ENCODE measurements at places on chromosomes 12 and 14.
A peak's percentile ranks its signal among the peaks of the same experiment; 100 is the strongest.

GRCh38 chr14:103074729-103075367 is 9.2 kb upstream of the LBHD2 start:
- DNase-seq, result no peak

DNA sequence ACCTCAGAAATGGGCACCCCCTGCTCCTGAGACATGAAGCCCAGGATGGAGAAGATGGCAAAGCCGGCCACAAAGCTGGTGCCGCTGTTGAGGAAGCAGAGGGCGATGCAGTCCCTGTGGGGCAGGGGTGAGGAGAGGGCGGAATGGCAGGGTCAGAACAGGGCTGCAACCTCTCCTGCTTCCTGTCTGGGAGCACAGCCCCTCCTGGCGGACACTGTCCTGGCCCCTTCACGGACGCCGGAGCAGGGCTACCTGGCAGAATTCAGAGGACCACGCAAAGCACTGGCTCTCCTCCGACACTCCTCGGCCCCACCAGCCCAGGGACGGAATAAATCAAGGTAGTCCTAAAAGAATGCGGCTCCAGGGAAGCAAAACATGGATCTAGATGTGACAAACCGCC is 12.4 kb upstream of the SLC6A12 start:
- no peak for DNase-seq

- DNase-seq, result no peak
Measured at GRCh38 chr14:54672688-54673087, 105.8 kb downstream of the SAMD4A start.

- DNase-seq, result no peak
Measured at GRCh38 chr12:105524961-105525360, 194.5 kb downstream of the C12orf75 start.

- peak; percentile 30 for DNase-seq
Measured at GRCh38 chr12:65278576-65279368, at the start of gene MSRB3. Gene MSRB3, plus strand, starts transcription at chr12:65278683. Its CDS starts 29,897 bp downstream, at chr12:65308580.

DNA sequence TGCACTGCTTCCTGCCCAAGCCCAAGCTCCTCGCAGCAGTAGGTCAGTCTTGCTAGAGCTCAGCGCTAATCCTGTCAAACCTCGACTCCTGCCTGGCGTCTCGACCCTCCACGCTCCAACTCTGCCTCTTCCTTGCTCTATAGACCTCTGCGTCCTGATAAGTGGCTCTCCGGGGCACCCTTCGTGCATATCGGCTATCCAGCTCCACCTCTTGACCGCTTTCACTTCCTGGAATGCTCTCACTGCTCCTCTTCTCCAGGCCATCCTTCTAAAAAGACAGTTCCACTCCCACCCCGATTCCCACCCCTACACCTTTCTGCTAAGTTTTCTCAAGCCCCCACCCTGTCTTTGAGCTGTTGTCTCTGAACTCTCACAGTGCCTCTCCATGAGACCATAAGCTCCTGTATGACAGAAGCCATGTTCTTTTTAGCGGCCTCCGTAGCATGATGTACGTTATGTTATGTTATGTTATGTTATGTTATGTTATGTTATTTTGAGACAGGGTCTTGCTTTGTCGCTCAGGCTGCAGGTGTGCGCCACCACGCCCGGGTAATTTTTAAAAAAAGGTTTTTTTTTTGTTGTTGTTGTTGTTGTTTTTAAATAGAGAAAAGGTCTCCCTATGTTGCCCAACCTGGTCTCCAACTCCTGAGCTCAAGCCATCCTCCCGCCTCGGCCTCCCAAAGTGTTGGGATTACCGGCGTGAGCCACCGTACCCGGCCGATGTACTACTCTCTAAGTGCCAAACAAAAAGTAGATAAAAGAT is 601 bp downstream of the COX14 start:
- no peak for DNase-seq

GRCh38 chr12:96228566-96229248 is 34.5 kb downstream of the ELK3 start:
- no peak for DNase-seq

- no peak for DNase-seq
Measured at GRCh38 chr14:54046250-54046649, 89.6 kb upstream of the BMP4 start.

GRCh38 chr12:8780389-8780788 is 42.0 kb upstream of the A2ML1 start:
- no peak for DNase-seq

DNA sequence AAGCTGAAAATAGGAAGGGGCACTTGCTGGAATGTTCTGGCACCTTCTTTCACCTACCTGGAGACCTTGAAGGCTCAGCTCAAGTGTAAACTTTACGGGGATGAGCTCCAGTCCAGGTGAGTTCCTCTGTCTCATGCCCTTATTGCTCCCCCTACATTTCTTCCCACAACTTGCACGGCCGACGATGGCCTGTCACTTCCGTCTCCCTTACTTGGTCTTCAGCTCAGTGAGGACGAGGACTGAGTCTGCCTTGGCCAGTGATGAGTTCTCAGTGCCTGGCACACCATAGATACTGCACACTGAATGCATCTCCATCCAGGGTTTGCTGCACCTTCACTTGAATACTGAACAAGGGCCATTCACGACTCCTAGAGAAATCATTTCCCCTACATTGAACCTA is 21.4 kb downstream of the ADGRD1 start:
- DNase-seq, result no peak

- no peak for DNase-seq
Measured at GRCh38 chr12:27236498-27236897, 7.6 kb upstream of the STK38L start.

GRCh38 chr12:65470256-65470655 is 191.8 kb downstream of the MSRB3 start:
- no peak for DNase-seq

DNA sequence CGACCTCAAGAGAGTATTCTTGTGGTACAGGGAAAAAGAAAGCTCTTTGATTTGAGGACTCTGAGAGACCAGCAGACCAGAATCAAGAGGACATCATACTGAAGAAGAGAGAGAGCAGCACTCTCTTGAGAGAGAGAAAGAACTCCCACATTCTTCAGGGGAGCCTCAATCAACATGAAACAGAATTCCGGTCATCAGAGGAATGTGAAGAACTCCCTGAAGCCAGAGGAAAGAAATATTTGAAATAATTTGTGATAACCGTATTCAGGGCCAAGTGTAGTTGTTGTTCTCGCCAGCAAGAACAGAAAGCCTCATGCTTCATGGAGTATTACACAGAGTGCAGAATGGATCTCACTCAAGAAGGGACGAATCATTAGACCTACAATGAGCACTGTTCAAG is 363.8 kb upstream of the TMEM132C start:
- DNase-seq, result no peak

- no peak for DNase-seq
Measured at GRCh38 chr12:181921-182320, 32.0 kb downstream of the SLC6A12 start.

DNA sequence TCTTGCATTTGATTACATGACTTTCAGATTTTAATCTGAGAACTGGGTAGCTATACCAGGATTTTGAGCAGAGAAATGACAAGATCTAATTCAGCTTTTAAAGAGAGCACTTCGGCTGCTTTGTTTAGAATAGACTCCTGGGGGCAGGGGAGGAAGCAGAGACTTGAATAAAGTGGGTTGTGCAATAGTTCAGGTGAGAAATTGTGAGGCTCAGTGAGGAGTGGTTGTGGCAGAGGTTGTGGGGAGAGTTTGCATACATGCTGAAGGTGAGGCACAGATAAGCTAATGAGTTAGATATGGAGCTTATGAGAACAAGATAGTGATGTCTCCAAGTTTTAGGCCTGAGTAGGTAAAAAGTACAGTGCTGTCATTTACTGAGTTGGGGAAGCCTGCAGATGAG is 281.4 kb downstream of the FLRT2 start:
- no peak for DNase-seq

GRCh38 chr14:104507443-104507842 is 72.1 kb upstream of the C14orf180 start:
- DNase-seq, result no peak

GRCh38 chr14:89214221-89214965 is 202.6 kb downstream of the FOXN3 start:
- no peak for DNase-seq

DNA sequence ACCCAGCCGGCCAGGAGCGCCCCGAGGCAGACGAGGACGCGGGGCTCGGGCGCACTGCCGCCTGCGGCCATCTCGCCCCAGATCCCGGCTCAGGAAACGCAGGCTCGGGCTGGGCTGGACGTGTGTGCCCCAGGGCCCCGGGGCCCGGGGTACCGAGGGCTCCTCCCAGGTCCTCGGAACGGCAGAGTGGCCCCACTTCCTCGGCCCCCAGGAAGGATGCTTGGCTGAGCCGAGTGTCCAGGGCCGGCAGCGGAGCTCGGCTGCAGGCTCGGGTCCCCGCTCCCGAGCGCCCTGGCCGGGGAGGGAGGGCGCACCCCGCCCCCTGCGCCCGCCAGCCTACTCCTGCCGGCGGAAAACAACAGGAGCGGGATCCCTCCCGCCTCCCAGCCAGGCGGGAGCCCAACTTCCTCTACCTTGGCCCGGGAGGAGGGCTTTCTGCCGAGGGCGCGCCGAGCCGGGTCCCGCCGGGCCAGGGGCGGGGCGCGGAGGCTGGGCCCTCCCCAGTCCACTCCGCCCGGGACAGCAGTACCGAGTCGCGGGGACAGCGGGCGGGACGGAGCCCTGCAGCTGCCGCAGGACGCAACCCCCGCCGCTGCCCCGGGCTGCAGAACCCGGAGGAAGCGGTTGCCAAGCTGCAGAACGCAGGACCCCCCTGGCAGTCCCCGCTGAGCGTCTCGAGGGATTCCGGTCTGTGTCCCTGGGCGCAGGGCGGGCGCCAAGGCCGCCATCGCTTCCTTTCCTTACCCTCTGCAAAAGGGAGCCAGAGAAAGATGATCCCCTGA is at the start of gene VSIG10:
Gene VSIG10, minus strand, starts transcription at position 411 of the 782 bp plus-strand sequence. Its CDS starts 340 bp downstream, at position 71.
- DNase-seq, result peak; percentile 42

- DNase-seq, result no peak
Measured at GRCh38 chr12:130835436-130835835, 3.6 kb downstream of the STX2 start.

DNA sequence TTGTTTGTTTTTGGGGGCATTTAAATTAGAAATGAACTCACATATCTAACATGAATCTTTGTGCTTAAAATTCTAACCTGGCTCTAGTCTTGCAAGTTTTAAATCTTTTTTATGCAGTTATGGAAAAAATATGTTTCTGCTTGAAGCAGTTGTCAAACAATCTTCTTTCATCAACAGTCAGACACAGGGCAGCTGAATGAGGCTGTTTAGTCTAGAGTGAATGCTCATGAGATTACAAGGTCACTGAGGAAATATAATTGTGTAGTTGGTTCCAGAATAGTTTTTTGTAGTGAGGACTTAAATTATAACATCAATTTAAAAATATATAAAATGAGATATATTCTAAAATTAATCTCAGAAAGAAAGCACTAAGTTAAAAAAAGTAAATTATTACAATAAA is 76.5 kb downstream of the TRMT5 start:
- no peak for DNase-seq

DNA sequence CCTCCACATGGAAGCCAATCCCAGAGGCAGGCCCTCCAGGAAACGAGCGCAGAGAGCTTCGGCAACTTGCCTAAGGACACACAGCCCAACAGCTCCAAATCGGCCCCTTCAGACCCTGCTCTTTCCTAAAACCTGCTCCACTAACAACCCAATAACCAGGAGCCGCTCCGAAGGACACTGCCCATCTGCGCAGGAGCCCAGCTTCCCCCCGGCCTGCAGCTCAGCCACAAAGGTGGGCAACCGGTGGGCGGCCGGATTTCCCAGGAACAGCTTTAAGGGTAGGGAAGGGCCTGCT is 13.6 kb downstream of the RAB35 start:
- no peak for DNase-seq

DNA sequence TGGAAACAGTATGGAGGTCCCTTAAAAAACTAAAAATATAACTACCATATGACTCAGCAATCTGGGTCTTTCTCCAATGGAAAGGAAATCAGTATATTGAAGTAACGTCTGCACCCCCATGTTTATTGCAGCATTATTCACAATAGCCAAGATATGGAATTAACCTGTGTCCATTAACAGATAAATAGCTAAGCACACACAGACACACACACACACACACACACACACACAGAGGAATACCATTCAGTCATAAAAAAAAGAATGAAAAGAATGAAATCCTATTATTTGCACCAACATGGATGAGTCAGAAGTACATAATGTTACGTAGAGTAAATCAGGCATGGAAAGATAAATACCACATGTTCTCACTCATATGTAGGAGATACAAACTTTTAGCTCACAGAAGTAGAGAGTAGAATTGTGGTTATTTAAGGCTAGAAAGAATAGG is 4.7 kb downstream of the KLRK1 start:
- no peak for DNase-seq

GRCh38 chr14:42112108-42112507 is 505.4 kb downstream of the LRFN5 start:
- DNase-seq, result no peak

GRCh38 chr14:76874734-76875133 is 48.5 kb downstream of the LRRC74A start:
- DNase-seq, result no peak

DNA sequence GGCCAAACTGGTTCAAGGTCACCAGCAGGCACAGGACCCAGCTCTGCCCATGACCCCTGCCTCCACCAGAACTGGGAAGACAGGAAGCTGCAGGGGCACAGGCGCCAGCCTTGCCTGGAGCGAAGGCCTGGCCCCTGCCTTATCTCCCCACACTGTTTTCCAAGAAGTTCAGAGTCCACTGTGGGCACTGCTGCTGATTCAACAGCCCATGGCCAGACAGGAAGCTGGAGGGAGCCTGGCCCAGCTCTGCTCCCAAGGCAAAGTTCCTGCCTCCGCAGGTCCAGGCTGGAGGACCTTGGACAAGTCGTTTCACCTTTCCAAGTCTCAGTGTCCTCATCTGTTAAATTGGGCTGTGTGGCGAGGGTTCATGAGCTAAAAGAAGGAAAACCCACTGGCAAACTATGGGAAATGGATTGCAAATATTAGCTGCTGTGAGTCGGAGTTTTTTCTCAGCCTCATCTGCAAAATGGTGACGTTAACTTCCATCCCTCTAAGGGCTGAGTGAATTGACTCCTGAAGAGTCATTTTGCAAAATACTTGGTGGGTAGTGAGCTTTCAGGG is 1.2 kb downstream of the PHETA1 start:
- DNase-seq, result no peak

DNA sequence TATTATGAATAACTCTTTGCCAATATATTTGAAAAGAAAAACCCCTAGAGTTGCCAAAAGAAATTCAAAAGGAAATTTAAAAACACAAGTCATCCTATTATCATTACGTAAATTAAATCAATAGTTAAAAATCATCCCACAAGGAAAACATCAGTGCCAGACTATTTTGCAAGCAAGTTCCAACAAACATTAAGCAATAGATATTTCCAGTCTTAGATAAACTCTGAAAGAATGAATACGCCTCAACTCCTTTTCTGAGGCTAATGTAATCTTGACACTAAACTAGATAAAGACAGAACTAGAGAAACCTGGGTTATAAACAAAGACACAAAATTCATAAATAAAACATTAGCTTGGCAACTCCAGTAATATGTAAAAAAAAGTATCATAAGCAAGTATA is 245.9 kb downstream of the FOXN3 start:
- no peak for DNase-seq

DNA sequence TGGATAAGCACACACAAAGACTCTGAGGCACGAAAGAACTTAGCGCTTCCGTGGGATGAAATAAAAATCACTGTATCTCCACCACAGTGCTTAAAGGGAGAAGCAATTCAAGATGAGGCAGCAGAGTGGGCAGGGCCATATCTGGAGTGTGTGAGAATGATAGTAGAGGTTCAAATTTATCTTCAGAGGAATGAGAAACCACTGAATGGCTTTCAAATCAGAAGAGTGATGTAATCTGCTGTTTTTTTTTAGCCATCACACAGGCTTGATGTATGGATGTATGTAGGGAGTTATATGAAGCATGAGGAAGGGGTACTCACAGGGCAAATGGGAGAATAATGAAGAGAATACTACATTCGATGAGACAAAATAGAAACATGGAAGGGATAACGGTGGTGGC is 24.1 kb downstream of the MDGA2 start:
- no peak for DNase-seq

- DNase-seq, result no peak
Measured at GRCh38 chr12:66190519-66191370, 1.7 kb downstream of the IRAK3 start.

Data from stimulated activated CD4-positive, alpha-beta T cell treated with anti-CD3 and anti-CD28 coated beads, Interleukin-2, amount 100 ng/mL, for 24 hours (primary cell).